ENCODE measurements at places on chromosomes 5 and 9. TPM values are rescaled to one million over a fixed set of nuclear protein-coding genes. Genes with fewer than 3 reads are reported as not detected.

DNA sequence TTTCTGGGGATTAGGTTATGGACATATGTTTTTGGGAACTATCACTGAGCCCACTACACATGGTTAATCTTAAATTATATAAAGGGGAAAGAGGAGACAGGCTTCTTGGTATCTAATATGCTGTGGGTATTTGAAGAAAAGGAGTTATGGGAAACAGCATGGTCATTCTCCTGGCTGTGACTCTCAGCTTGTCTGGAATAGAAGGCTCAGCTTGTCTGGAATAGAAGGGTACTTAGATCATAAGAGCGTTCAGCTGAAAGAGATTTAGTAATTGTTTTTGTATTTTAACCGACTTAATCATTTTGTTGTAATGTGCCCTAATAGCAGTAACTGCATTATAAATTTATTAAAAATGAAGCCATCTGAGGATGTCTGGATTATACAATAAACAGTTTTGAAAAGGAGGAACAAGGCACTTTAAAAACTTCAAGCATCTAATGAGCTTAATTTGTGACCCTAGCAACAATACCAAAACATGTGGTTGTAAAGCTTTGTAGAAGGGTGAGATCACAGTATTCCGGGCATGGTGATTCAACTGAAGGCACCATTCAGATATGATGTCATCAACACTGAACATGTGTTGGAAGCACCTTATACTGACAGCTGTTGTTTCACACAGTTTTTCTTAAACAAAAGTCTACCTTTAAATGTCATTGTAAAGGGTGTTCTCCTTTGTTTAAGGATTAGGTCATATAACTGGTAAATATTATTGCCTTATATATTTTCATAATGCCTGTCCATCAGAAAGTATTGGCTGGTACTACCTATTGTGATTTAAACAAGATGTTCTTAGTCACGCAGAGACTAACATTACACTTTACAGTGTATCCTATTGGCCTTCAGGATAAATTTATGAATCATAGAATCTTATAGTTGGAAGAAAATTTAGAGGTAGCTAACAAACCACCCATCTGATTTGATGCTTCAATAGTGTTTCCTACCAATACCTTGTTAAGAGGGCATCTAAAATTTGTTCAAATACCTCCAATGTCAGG, 2174.1 kb upstream of the WWC1 start:
- no peak for DNase-seq

- DNase-seq: no peak
Observed at GRCh38 chr5:51983161-51983560, 599.9 kb downstream of the ISL1 start.

- no peak for DNase-seq
Observed at GRCh38 chr5:109161914-109162683, 247.7 kb downstream of the PJA2 start.

GRCh38 chr9:119368179-119368578, 1.1 kb downstream of the BRINP1 start:
- no peak for DNase-seq

DNA sequence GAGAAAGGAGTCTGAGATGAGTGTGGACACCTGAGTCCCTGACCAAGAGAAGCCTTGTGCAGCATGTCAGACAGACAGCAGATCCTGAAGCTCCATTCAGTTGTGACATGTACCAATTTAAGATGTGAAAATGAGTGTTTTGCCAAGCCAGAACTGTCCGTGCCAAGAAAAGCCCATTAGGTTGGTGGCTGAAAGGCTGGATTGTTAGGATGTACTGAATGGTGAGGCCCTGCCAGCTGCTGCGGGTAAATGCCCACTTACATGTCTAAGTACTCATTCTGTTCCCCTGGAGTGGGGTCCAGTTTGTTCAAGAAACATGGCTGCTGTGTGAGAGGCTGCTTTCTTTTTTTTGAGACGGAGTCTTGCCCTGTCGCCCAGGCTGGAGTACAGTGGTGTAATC, 14.6 kb downstream of the DAPK1 start:
- no peak for DNase-seq

DNA sequence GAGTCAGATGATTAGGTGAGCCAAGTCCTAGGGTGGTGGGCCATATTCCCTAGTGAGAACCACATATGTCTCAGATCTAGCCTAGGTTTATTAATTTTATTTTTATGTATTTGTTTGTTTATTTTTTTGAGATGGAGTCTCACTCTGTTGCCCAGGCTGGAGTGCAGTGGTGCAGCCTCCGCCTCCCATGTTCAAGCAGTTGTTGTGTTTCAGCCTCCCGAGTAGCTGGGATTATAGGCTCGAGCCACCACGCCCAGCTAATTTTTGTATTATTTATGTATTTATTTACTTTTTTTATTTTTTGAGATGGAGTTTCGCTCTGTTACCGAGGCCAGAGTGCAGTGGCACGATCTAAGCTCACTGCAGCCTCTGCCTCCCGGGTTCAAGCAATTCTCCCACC, 36.0 kb downstream of the NUP188 start:
- no peak for DNase-seq

DNA sequence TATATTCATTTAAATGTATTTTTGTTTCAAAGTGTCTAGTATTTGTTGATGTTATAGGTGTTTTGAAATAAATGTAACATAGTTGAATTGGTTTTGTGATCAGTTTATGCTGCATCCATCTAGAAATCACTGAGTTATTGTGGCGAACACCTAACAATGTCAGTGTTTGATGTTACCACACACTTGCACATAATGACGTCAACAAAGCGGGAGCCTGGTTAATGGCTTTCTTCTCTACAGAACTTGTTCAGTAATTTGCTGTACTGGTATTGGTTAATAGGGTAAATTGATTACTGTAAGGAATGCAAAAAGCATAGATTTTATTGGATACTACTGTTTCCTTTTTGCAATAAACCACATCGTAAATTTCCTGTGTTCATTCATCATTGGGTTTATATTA, 133.0 kb downstream of the ATG10 start:
- no peak for DNase-seq

DNA sequence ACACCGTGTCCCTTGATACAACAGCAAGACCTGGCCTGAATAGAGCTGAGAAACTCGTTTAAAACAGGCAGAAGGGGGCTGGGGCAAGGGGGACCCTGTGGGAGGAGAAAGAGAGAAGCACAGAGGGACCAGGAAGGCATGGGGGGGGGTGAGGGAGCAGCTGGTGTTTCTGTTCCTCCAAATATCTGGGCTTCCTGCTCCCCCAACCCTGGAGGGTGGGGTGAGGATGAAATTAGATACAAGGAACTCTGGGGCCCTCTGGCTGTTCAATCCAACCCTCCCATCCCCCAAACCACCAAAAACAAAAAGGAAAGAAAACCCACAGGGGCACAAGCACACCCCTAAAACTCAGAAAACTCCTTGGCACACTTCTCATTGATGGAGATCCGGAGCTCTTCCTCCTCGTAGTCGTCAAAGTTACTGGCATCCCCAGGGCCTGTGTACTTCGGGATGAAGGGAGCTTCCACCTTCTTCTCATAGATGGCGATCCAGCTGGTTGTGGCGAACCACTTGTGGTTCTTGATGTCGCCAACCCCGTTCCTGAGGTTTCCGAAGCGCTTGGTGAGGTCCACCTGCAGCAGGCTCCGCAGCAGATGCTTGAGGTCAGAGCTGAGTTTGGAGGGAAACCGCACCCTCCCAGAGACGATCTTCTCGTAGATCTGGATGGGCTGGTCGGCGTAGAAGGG, 1.1 kb downstream of the PRKACG start:
- DNase-seq: no peak

GRCh38 chr9:38707885-38708637, 11.9 kb downstream of the FAM240B start:
- DNase-seq: no peak

DNA sequence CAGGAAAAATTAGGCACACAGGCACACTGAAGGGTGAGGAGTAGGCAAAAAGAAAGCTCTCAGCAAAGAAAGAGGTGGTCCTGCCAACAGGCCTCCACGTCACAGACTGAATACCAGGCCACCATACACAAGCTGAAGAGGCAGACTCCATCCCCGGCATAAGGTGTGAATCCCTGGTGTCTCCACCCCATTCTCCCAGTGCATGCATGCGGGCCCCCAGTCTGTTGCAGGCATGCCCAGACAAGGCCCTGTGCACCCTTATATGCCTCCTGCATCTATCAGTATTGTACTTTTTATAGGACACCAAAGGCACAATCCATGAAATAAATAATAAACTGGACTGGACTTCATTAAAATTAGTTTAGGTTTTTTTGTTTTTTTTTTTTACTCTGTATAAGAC, 73.1 kb downstream of the RGMB start:
- DNase-seq: no peak

DNA sequence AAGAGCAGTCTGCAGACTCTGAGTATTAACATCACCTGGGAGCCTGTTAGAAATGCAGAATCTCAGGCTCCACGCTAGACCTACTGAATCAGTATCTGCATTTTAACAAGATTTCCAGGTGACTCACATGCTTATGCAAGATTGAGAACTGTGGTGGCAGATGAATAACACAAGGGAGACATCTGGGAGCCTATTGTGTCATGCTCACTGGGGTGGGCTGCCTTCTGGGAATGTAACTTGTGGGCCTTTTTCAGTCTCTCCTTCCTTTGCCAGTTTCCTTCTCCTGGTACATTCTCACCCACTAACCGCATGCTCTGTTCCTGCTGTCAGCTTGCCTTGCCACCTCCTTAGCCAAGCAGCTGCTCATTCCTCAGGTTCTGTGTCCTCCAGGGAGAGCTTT, 176.6 kb upstream of the C9orf72 start:
- DNase-seq: no peak

DNA sequence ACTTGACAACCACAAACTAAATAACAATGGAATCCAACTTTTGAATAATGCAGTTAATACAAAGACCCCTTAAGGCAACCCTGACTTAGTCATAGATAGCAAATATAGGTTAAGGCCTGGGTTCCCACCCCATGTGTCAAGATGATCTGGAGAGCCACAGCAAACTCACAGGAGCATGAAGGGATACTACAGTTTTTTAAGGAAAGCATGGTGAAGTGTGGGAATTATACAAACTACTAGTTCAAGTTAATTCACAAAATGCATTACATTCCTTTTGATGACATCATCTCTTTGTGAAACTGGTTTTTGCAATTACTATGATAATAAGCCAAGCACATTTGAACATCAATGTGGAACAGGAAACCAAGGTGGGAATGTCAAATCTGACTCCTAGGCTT, 50.6 kb downstream of the LHFPL2 start:
- DNase-seq: no peak

GRCh38 chr9:137023157-137023556, 4.9 kb downstream of the ABCA2 start:
- no peak for DNase-seq

- no peak for DNase-seq
Observed at GRCh38 chr5:55021410-55021809, 2.6 kb upstream of the GZMK start.

- no peak for DNase-seq
Observed at GRCh38 chr5:169494383-169494935, 89.1 kb upstream of the SPDL1 start.

DNA sequence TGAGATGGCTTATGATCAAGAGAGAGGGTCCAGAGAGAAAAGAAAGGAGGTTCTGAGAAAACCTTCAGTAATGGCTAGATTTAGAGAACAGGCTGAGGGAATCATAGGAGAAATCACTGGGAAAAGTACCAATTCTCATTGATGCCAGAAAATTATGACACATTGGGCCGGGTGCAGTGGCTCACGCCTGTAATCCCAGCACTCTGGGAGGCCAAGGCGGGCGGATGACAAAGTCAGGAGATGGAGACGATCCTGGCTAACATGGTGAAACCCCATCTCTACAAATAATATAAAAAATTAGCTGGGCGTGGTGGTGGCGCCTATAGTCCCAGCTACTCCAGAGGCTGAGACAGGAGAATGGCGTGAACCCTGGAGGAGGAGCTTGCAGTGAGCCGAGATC, 29.5 kb upstream of the PLIN2 start:
- DNase-seq: peak; percentile 30

DNA sequence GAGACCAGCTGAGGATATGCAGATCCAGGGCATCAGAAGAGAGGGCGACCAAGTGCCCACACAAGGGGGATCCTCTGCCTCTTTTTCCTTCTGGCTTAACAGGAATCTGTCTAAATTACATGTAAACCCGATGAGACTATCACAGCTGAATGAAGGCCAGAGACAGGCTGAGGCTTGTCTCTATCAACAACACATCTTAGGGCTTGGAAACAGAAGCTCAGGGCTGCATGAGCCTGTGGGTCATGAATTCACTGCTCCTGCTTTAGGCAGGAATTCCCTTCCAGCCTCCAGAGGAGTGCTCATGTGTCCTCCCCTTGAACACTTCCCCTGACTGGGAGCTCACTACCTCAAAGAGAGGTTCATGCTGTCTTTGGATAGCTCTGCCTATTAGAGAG, 106.1 kb upstream of the PHYKPL start:
- no peak for DNase-seq

GRCh38 chr5:133907075-133907474, 61.4 kb downstream of the C5orf15 start:
- peak; percentile 68 for DNase-seq

- no peak for DNase-seq
Observed at GRCh38 chr5:34866989-34867471, 28.1 kb downstream of the TTC23L start.

DNA sequence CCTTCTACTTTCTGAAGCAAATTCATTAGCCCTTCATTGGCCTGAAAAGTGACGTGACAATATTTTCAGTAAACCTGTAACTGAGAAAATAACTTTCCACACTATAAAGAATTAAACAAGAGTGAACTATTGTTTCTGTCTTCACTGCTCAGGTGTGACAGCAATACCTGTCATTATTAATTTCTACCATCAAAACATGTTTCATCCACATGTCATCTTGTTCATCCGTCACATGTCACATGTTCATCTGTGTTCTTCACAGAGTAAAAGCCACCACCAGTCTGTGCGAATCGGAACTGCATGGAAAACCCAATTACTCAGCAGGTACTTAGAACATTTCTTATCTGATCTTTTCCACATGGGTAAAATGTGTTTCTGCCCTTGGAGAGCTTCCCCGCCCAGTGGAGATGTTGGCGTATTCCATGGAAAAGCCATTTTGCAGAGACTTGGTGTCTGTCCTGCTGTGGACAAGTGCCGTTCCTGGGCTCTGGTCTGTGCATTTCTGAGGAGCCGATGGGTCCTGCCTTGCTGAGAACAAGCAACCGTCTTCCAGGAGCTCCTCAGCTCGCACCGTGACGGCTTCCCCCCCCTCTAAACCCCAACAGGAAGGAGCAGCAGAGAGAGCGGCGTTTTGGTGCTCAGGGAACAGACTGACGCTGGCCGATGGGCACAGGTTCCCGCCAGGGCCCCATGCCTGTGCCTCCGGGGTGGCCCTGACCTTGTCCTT, 10.6 kb upstream of the EXOC3 start:
- DNase-seq: no peak

- no peak for DNase-seq
Observed at GRCh38 chr5:108637134-108637533, 110.6 kb upstream of the FER start.

CFAP77 gene
- 4.3 TPM for polyA plus RNA-seq

RNF38 gene
- 6.4 TPM for polyA plus RNA-seq

PIK3R1 gene
- polyA plus RNA-seq: 12.2 TPM

FCN2 gene
- 0.44 TPM for polyA plus RNA-seq

STING1 gene
- 19.7 TPM for polyA plus RNA-seq

CTSL gene
- 150 TPM for polyA plus RNA-seq

LVRN gene
- polyA plus RNA-seq: 0.20 TPM

ANKRD55 gene
- polyA plus RNA-seq: 0.01 TPM

All from heart right ventricle (tissue), 16 donors.